KBM-7 (cell line): ENCODE measurements at places on chromosomes 13 and 19.

GRCh38 chr19:49951806-49952478 is 9.0 kb downstream of the SIGLEC11 start:
- DNase-seq: no peak

DNA sequence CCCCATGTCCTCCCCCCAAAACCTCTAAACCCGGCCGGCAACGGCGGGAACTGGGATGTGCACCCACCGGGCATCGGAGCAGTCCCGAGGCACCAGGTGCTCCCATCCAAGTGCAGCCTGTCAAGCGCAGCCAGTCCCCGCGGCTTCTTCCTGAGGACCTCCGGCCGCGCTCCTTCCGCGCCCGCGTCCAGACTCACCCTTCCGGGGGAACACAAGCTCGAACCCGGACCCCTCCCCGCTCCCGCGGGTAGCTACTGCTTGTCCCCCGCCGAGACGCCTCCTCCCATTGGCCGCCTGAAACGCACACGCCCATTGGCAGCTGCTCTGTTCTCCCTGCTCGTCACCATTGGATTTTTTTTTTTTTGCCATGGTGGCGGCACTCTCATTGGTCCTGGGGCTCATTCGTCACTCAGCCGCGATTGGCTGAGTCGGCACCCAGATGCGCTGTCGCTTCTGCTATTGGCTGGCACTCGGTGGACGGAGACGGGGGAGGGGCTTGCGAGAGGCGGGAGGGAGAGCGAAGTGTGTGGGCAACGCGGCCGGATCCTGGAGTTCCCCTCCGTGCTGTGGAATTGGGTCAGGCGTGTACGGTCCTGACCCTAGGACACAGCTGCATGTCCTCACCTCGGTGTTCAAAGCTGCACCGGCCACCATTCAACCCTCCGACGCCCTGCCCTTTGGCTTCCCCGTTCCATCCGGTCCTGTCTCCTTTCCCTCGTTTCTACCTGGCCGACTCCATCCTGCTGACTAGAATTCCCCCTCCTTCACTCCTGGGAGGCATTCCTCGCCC is at the start of gene TYK2:
TSS of gene TYK2 (minus strand) at position 260 of the 790 bp plus-strand sequence. CDS start 2,166 bp downstream, outside the sequence.
- DNase-seq: peak; percentile 100

GRCh38 chr13:41315443-41316047 is 4.5 kb downstream of the NAA16 start:
- no peak for DNase-seq

DNA sequence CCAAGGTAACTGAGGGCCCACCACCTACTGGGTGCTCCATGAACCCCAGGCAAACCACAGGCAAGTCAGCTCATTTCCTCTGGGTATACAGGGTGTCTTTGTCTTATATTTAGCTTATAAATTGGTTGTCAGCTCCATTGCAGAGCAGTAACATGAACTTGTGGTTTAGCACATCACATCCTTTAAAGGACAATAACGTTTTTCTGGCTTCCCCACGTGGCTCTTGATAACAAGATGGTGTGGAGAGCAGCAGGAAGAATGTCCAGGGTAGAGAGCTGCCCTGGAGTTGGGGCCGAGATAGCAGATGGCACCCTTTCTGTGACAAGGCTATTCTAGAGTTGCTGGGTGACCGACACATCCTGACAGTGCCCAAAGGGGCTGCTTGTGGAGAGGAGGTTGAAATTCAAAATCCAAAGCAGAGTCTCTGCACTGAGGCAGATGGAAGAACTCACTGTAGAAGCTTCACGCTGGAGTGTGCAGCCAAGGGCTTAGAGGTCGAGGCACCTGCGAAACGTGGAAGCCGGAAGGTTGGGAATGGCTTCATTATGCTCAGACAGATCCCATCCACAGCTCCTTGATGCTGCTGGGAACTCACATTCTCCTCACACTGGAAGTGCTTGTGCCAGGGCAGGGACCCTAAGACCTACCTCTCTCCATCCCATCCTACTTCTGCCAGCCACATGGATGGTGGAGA is 133.0 kb upstream of the FRY start:
- DNase-seq: no peak

- DNase-seq: peak; percentile 55
Measured at GRCh38 chr13:93577105-93577504, 350.5 kb downstream of the GPC6 start.

DNA sequence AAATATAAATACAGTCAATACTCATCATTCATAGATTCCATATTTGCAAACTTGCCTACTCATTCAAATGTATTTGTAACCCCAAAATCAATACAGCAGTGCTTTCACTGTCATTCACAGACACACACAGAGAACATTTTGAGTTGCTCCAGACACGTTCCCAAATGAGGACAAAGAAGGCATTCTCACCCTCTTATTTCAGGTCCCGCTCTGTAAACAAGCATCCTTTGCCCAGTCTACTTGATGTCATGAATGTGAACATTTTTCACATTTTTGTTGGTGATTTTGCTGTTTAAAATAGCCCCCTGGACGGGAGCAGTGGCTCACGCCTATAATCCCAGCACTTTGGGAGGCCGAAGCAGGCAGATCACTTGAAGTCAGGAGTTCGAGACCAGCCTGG is 15.5 kb downstream of the C19orf47 start:
- no peak for DNase-seq

GRCh38 chr19:4597278-4597974 is 37.9 kb upstream of the SEMA6B start:
- DNase-seq: no peak

- DNase-seq: no peak
Measured at GRCh38 chr19:5074830-5075394, 106.0 kb downstream of the KDM4B start.

GRCh38 chr13:80988391-80989151 is 647.6 kb upstream of the SPRY2 start:
- DNase-seq: no peak

DNA sequence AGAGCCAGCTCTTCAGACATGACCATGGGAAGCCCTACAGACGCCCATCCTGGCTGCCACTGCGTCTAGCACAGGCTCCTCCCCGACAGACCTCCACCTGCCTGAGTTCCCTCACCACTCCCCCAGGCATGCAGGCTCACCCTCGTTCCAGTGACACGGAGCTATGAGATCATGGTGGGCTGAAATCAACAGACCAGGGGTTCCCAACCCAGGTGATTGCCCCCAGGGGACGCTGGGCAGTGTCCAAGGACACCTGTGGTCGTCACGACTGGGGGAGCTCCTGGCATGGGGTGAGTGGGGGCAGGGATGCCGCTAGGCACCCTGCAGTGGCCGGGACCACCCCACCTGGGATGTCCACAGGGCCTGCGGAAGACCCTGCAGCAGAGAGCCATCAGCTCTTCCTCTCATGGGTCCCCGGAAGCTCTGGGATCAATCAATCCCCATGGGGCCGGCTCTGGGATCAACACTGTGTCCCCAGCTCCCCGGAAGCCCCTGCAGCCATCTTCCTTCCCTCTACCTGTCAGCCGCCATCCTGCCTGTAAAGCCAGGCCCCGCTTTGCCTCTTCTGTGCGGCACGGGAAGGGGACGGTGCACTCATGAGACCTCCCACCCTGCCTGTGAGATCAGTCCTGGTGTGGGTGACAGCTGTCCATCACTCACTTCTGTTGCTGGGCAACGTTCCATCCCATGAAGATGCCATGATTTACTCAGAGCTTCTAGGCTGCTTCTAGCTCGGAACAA is 12.8 kb upstream of the MADCAM1 start:
- DNase-seq: no peak

DNA sequence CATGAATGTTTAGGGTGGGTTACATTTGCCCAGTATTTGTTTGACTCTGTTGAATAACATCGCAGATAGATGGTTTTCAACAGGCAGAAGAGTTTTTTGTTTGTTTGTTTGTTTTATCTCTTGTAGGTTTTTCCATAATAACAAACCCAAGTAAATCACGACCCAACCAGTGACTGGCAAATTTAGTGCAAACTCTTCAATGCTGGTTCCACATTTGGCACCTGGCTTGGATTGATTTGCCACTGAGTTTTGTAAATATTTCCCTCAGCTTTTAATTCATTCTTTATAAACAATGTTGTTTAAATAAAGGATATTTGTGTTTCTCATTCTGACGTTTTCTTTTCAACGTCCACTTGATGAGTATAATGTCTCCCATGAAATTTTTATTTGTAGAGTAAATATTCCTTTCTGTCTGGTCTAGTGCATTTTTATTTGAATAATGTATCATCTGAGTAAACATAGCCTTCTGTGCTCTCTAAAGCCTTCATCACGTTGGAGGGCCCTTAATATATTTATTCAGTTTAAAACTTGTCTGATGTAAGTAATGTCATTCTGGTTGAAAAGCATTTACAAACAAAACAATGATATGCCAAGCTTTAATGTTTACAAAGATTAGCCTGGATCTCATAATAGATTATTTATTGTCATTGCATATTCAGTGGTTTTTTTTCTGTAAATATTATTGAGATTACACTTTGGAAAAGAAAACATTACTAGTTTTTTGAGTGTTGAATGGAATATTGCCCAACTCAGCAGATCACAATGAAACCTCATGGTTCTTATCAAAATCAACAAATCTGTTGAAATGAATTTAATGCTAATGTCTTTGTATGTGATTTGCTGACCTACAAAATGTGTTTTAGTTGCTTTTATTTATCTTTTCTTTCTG is 90.4 kb upstream of the PEG3 start:
- no peak for DNase-seq

DNA sequence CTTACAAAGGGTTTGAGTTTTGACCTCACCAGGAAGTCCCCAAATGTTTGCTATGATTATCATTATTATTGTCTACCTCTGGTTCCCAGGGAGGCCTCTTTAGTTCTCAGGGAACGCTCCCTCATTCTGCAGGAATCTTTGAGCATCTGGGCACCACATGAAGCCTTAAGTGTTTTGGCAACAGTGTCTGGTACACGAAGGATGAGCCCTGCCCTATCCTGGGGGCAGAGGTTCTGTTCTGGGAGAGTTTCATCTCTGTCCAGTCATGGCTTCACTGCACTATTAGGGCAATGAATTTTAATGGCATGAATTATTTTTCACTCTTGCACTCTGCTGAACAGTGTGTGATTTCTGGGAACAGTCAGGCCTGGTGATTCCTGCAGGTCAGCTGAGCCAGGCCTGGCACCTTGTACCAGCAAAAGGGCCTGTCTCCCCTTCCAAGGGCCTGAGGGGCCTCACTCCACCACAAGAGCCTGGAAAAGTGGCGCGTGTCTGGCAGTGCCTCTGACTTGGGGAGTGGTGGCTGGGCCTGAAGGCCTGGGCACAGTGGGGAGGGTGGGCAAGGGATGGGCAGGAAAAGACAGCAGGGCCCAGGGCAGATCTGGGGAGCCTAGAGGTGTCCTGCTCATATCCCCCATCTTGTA is 4.6 kb downstream of the FAM187B start:
- no peak for DNase-seq

GRCh38 chr19:19461671-19462622 is 53.4 kb downstream of the TSSK6 start:
- peak; percentile 49 for DNase-seq

DNA sequence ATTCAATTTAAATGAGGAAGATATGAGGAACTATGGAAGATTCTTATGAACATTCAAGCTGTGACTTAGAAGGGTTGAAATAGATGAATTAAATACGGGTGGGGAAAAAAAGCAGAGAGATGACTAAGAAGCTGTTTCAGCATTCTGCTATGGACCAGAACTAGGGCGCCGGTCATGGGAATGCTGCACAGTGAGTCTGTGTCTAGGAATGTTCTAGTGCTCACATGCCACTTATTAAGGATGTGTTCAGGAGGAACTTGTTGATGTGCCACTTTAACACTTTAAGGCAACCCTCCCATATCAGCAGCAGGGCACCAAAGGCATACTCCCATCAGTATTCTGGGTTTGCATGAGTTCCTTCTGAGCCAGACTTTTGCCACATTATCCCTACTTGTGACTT is 152.1 kb downstream of the POSTN start:
- DNase-seq: no peak

DNA sequence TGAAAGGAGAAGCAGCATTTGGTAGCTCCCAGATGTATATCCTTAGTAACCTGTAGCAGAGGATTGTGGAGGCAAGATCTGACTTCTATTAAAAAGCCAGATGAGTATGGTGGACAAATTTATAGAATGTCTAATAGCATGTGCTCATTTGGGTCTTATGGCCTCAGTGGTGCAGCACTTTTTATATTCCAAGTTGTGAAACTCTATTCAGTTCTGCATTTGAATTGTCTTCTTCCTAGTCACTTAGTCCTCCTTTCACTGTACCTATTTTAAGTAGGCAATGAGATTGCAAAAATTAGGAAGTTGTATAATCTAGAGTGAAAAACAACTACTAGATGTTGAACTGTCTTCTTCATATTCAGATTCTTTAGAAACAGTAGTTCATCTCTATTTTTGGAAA is 412.5 kb upstream of the PCDH9 start:
- peak; percentile 48 for DNase-seq

- no peak for DNase-seq
Measured at GRCh38 chr13:33388286-33388998, 102.9 kb upstream of the STARD13 start.

DNA sequence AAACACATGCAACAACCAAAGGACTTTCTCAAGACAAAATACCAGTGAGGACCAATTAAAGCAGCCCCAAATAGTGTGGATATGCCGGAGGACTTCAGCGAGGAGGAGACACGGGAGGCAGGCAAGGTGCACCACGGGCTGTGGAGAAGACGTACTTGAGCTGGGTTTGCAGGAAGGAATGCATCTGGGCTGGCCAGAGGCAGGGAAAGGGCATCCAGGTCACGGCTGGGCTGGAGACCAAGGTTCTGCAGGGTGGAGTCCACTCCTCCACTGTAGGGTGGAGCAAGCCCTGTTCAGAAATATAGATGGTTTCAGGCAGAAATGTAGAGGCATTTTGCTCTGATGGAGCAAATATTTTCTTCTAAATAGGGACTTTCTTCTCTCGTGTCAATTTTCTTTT is 36.6 kb upstream of the MEDAG start:
- DNase-seq: no peak

DNA sequence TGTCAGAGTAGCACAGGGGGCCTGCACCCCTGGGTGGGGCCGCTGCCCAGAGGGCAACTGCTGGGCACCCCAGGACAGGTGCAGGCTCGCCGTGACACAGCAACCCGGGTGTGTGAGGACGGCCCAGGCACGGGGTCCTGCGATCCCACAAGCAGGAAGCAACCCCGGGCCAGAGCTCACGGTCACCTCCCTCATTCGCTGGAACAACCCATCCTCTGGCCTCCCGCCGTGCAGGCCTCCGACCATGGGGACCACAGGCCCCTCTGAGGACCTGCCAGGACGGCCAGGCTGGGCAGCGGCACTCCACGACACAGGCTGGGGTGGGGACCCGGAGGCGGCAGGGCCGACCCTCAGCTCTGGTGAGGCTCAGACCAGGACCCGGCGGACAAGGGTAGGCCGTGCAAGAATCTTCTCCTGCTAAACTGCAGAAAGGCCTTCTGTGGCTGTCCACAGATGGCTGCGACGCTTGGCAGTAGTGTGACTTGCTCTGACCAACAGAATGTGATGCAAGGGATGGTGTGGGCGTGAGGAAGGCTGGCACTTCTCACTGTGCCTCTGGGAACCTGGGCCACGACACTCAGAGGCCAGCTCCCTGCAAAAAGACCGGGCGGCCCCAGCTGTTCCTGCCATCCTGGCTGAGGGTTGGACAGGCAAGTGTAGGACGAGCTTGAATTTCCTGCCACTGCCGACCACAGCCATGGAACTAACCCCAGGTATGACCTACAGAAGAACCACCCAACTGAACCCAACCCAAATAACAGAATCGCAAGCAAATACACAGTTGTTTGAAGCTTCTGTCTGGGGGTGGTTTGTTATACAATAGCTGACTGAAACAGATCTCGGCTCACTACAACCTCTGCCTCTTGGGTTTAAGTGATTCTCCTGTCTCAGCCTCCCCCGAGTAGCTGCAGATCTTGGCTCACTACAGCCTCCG is 26.5 kb downstream of the PIP5K1C start:
- DNase-seq: no peak

- no peak for DNase-seq
Measured at GRCh38 chr19:44807162-44807561, 1.7 kb upstream of the BCAM start.

GRCh38 chr13:43237616-43238015 is 214.2 kb downstream of the DNAJC15 start:
- DNase-seq: no peak
